Temporal lobe (tissue), 4 donors: ENCODE measurements at places on chromosomes 7 and 10. TPM values are rescaled to one million over a fixed set of nuclear protein-coding genes. Genes with fewer than 3 reads are reported as not detected.

GRIFIN gene
- total RNA-seq: not detected

CWF19L1 gene
- total RNA-seq: 20.9 TPM

CALML3 gene
- not detected for total RNA-seq

SYCE1 gene
- total RNA-seq: 0.74 TPM

ENTPD1 gene
- total RNA-seq: 6.9 TPM

IQCE gene
- total RNA-seq: 18.7 TPM
